ENCODE measurements at places on chromosomes 2 and 18. TPM values are rescaled to one million over a fixed set of nuclear protein-coding genes. Genes with fewer than 3 reads are reported as not detected.

The SLC19A3 gene
- total RNA-seq: 0.33 TPM

The GALR1 gene
- total RNA-seq: not detected

The FAM117B gene
- total RNA-seq: 2.6 TPM

The PLEKHH2 gene
- total RNA-seq: 0.33 TPM

The C2orf78 gene
- not detected for total RNA-seq

The UNC50 gene
- 25.8 TPM for total RNA-seq

The PSME4 gene
- 90.5 TPM for total RNA-seq

The FRZB gene
- total RNA-seq: under 0.01 TPM

The GAREM1 gene
- 0.65 TPM for total RNA-seq

The SOX11 gene
- total RNA-seq: not detected

The PSMA8 gene
- not detected for total RNA-seq

The CNRIP1 gene
- 46.4 TPM for total RNA-seq

The LHCGR gene
- not detected for total RNA-seq

The RAX gene
- not detected for total RNA-seq

The PLGLB2 gene
- total RNA-seq: 1.5 TPM

The LIPG gene
- total RNA-seq: 80.9 TPM

The SGO2 gene
- 6.2 TPM for total RNA-seq

The DOK6 gene
- total RNA-seq: under 0.01 TPM

The FN1 gene
- total RNA-seq: 2,305 TPM

The ST8SIA3 gene
- total RNA-seq: not detected

The CAPN14 gene
- not detected for total RNA-seq

The PSMD1 gene
- 166 TPM for total RNA-seq

The NCKAP1 gene
- 195 TPM for total RNA-seq

The TPGS2 gene
- 188 TPM for total RNA-seq

The UGGT1 gene
- total RNA-seq: 83.3 TPM

The RUFY4 gene
- total RNA-seq: 0.29 TPM

The SF3B1 gene
- total RNA-seq: 209 TPM

The IL36RN gene
- total RNA-seq: not detected

The CD207 gene
- total RNA-seq: not detected

The CAVIN2 gene
- total RNA-seq: 335 TPM

The DSC1 gene
- not detected for total RNA-seq

The IL36B gene
- total RNA-seq: not detected

The ASTL gene
- total RNA-seq: not detected

The CFC1 gene
- total RNA-seq: not detected

The TFPI gene
- total RNA-seq: 693 TPM

The CCDC178 gene
- 1.8 TPM for total RNA-seq

The AQP12A gene
- total RNA-seq: not detected

The SCN9A gene
- total RNA-seq: 0.96 TPM

The ANKRD30BL gene
- total RNA-seq: not detected

The CXCR1 gene
- total RNA-seq: not detected

The ACVR1C gene
- total RNA-seq: not detected

The VWC2L gene
- not detected for total RNA-seq

The SLC35F6 gene
- 64.1 TPM for total RNA-seq

The TCF23 gene
- not detected for total RNA-seq

The CRYBA2 gene
- total RNA-seq: not detected

The GALNT14 gene
- not detected for total RNA-seq

The SERPINB2 gene
- 0.65 TPM for total RNA-seq

The FLACC1 gene
- 0.65 TPM for total RNA-seq

The WIPF1 gene
- total RNA-seq: 11.4 TPM

The MARCHF4 gene
- total RNA-seq: 5.3 TPM

The MFSD2B gene
- not detected for total RNA-seq

The LGALSL gene
- total RNA-seq: 5.9 TPM

Measured in vein endothelial cell (primary cell).